ENCODE measurements at places on chromosomes 4 and X.

DNA sequence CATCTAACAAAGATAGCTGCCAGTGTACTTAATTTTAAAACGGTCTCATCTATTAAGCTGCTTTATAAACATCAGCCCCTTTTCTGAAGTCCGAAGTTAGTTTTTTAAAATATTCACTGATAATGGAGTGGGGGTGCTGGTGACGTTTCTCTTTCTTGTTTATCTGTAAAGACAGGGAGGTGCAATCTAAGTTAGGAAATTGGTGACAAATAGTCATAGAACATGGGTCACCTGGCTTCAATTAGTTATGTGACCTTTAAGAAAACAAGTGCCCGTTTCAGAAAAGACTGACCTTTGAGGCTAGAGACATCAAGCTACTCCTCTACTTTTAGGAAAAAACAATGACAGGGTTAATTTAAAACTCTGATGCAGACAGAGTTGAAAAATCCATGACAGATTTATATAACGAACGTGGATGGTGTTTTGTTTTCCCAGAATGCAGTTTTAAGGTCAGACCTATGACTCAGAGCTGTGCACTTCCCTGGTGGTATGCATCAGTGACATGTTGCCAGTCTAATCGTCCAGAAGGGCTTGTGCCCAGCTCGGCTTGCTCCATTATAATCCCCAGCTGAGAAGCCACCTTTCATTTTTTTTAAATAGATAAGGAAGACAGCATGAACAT, 38.2 kb downstream of the FHL1 start:
- DNase-seq: no peak

GRCh38 chrX:39506131-39506530, 591.6 kb downstream of the BCOR start:
- no peak for DNase-seq

DNA sequence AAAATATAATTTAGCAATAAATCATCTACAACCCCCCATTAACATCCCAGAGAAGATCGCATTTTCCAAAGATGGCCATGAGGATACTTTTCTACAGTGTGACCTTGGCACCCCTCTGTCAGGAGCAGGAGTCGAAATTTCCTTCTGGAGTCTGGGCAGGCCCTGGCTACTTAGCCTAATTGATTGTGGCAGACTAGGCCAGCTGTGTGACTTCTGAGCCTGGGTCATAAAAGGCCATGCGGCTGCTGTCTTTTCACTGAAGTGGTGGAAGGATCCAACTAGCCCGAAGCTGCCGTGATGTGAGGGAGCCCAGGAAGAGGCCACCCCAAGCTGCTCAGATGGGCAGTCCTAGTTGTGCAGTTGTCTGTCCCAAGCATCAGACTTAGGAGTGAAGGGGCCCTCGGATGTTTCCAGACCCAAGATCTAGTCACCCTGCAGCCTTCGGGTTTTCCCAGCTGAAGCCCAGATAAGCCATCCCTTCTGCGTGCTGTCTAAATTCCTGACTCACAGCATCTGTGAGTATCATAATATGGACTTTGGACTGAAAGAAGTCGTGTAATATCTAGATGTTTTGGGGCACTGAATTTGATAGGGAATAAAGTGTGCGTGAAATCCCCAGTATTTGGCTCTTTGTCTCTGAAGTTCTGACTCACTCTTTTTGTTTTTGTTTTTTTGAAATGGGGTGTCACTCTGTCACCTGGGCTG, 21.0 kb downstream of the PDK3 start:
- no peak for DNase-seq

GRCh38 chr4:55617587-55618197, 18.4 kb downstream of the NMU start:
- peak; percentile 74 for DNase-seq

- no peak for DNase-seq
Observed at GRCh38 chr4:118942465-118942864, 53.8 kb downstream of the SYNPO2 start.

DNA sequence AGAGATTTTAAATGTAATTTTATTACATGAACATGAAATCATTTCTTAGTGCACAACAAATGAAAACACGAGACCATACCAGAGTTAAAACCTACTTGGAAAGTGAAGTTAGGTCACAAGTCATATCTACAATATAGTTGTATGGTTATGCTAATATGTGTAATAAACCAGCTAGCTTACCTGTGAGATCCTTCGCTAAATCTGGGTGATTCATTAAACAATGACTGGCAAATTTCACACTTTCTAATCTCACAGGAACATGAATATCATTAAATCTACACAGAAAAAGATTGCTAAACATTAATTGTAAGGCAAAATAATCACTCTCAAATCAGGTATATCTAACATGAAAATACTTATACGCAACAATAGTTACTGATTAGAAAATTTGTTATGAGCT, 67.6 kb downstream of the PDS5A start:
- no peak for DNase-seq

- no peak for DNase-seq
Observed at GRCh38 chr4:126800575-126801141, 832.1 kb upstream of the INTU start.

GRCh38 chr4:177557416-177557815, 115.2 kb upstream of the AGA start:
- no peak for DNase-seq

DNA sequence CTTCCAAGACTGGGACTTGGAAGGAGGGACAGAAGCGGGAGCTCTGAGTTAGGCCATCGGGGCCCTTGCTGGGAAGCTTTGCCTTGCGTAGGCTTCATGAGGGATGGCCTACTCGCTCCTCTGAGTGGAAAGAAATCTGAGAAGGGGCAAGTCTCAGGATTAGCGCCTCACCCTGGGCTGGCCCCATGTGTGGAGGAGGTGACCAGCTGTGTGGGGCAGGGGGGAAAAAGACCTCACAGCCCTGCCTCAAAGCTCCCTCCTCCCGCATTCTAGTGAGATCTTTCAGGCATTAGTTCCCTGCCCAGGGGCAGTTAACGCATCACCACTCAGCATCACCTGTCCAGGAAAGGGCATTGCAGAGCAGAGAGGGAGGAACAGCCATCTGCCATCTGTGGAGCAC, 156.1 kb downstream of the ENPP6 start:
- DNase-seq: no peak

DNA sequence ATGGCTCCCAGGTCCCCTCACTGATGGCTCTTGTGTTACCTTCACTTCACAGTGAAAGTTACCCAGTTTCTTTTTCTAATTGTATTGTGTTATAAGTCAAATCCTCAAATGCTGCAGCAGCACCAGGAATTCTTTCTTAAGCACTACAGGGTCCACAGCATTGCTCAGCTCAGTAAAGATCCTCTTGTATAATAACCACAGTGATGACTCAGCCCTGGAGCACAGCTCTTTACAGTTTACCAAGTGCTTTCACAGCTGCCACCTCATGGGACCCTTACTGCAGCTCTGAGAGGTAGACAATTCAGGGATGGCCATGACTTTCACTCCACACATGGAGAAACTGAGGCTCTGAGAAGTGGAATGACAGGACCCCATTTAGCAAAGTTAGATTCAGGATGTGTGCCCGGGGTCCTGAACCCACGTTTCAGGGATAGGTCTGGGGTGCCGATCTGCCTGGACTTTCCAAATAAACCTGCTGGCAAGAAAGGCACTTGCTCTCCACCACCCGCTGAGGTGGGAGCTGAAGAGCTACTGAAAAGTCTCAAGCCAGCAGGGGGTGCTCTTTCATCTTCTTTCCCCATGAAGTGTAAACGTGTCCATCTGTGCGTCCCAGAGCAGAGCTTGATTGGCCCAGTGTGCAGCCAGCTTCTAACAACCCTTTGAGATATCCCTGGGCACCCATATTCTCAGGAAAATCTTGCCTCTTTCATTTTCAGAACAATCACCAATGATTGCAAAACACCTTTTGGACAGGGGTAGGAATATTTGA, 35.7 kb upstream of the GABRQ start:
- no peak for DNase-seq

DNA sequence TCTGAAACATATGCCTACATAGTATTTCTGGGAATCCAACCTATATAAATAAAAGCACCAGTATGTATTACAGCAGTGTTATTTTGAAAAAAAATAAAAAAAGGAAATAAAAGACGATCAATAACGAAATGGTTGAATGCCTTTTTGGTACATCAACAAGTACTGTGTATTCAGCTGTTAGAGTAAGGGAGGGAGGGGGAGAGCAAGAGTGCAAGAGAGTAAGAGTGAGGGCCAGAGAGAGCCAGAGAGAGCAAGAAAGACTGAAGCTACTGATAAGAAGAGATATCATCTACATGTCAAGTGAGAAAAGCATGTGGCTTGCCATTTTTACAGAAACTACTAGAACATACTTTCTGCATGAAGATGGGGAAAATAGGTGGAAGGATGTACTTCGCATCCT, 1.8 kb downstream of the SPIN4 start:
- no peak for DNase-seq

DNA sequence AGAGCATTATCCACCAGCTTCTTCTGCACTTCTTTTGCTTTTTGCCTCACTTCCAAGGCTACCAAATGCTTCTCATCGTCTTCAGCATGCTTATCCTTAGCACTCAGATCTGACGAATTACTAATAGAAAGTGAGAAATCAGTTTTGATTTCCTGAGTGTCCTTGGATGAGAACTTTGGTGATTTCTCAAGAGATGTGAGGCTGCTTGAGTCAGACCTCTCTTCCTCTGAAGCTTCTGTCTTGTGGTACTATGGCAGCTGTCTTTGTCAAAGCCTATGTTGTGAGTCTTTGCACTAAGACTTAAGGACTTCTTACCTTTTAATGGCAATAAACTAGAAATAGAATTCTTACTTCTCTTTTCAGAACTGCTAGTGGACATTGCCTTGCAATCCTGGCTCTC, 169.9 kb downstream of the CPE start:
- DNase-seq: no peak

- no peak for DNase-seq
Observed at GRCh38 chrX:44253575-44253942, 89.9 kb downstream of the EFHC2 start.

DNA sequence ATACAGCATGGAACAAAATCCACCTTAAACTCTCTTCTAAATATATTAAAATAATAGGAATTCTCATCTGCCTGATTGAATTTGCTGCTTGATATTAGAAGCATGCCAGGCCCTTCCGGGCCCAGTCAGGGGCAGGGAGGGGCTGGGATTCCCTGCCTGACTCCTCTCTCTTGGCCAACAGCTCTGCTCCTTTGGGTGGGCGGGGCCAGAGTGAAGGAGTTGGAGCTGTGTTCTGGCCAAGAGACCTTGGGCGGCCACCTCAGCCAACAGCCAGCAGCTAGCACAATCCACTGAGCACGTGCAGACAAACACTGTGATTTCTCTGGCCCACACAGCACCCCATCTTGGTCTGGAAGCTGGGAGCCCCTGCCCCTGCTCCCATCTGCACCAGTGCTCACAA, 140.3 kb downstream of the PJA1 start:
- DNase-seq: no peak

DNA sequence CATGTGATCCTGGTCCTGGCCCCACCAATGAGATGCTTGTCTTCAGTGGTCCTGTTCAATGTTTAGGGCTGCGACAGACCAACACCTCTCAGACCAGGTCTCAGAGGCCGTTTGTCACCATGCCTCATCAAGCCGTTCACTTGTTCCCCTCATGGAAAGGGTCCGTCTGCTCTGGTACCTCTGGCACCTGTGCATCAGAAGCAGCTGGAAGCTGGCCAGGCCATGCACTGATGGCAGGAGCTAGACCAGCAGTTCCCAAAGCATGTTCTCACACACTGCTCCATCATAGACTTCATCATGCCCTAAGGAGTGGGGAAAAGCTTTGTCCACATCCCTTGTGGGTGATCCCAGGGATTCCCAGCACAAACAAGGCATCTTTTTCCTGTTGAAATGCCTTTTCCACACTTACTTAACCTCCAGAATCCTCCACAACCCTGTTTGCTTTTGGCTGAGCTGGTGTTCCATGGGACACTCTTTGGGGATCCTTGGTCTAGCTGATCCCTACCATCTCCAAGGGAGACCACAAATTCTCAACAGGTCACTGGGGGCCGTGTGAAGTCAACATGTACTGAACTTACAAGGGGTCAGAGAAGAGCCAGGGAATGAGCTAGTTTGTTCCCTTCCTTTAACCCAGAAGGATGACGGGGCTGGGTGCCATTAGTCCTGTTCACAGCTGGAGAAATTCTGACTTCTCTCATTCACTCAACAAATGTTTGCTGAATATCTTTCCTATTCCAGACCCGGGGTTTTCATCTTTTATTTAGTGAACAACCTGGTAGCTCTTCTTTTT, 21.8 kb downstream of the SH3TC1 start:
- DNase-seq: no peak

GRCh38 chr4:10082459-10083272, 33.9 kb downstream of the WDR1 start:
- DNase-seq: no peak

- peak; percentile 68 for DNase-seq
Observed at GRCh38 chr4:138035781-138036258, 206.3 kb downstream of the SLC7A11 start.

DNA sequence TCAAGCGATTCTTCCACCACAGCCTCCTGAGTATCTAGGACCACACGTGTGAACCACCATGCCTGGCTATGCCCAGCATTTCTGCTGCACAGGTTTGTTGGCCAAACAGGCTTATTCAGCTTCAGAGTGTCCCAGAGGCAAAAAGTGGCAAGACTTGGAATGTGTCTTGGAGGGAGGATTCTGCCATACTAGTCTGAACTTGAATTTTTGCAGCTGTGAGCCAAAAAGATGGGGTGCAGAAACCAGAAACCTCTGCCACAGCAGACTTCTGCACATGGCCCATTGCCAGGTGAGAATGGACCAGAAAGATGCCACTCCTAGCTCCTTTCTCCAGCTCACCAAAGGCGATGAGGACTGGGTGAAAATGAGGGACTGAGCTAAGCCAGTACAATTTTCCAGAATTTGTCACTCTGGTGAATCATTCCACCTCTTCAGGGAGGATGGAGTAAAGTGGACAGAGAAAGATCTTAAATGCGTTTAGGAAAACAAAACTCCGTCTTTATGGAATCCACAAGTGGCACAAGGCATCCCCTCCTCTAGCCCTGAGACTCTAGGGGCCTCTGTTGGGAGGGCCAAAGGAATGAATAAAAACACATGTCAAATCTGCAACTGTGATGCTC, 369.1 kb upstream of the CLNK start:
- no peak for DNase-seq

GRCh38 chrX:100946299-100946927, 17.7 kb upstream of the XKRX start:
- DNase-seq: no peak

GRCh38 chr4:55397520-55398321, 2.0 kb downstream of the TMEM165 start:
- DNase-seq: no peak

- DNase-seq: no peak
Observed at GRCh38 chr4:3477750-3478430, 14.8 kb downstream of the DOK7 start.

GRCh38 chrX:112067601-112068000, 15.0 kb downstream of the TRPC5 start:
- DNase-seq: no peak

- DNase-seq: no peak
Observed at GRCh38 chr4:25958110-25958509, 44.1 kb downstream of the SMIM20 start.

GRCh38 chr4:172042714-172043114, 229.5 kb downstream of the GALNTL6 start:
- no peak for DNase-seq

- DNase-seq: no peak
Observed at GRCh38 chrX:18098763-18099162, 121.9 kb downstream of the BEND2 start.

DNA sequence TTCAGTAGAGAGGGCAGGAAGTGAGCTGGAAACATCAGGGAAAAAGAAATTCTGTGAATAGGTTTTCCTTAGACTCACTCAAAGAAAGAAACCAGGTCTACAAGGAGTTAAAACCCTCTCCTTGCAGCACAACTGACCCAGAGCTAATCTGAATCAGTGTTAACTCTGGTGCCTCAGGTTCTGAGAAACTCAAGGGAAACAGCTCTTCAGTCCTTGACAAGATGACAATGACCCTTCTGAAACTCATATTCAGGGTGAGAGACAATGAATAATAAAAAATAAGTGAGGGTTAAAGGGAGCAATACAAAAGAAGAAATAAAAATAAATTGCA, 903.6 kb downstream of the STPG2 start:
- DNase-seq: no peak

All from GM20000 (cell line).